ENCODE measurements at places on chromosomes 12 and 14.

DNA sequence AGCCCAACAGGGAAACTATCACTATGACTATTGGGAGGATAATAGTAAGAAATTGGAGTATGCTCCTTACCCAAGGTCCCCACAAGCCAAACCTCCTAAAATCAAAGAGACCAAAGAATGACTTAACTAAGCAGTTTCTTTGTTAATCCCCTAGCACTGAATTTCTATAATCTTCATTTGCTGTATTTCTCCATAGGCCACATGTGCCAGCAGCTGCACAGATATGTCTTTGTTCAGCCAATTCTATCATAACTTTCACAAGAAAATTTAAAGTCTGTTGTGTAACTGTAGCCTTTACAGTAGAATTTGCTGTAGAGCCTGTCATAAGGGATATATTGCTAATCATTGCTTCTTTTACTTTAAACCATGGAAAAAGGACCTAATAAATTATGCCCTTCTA lies 104.0 kb downstream of the RIN3 start:
- no peak for DNase-seq

GRCh38 chr14:100423317-100424010 lies 100.3 kb downstream of the SLC25A47 start:
- no peak for DNase-seq

DNA sequence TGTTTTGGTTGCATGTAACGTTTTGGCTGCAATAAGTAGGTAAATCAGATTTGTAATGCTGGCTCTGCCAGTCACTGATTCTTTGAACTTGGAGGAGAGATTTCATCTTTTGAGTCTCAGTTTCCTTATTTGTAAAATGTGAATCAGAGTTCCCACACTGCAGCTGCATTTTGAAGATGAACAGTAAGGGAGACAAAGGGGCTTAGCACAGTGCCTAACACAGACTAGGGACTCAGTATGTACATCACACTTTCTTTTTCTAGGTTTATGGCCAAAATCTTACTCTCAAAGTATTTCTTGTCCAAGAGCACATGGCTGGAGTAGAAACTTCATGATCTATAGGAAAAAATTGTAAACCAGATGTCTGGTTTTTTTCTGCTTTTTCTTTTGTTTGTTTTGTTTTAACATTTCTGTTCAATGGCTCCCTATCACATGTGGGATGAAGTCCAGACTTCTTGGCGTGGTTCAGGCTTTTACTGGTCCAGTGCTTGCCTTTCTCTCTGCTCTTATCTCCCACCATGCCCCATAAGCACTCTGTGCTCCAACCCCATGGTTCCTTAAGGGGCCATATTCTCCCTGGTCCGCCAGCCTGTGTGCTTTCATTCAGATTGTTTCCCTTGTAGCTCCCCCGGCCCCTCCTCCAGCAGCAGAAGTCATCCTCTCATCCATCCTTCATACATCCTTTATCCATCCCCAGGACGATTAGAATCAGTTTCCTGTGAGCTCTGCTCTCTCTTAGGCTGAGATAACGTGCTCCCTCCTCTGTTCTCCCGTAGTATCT lies 58.0 kb downstream of the SYNE2 start:
- no peak for DNase-seq

GRCh38 chr12:92140896-92141536 lies 4.6 kb downstream of the BTG1 start:
- DNase-seq, result no peak
